ENCODE measurements at places on chromosomes 6 and 20. TPM values are rescaled to one million over a fixed set of nuclear protein-coding genes. Genes with fewer than 3 reads are reported as not detected.

DNA sequence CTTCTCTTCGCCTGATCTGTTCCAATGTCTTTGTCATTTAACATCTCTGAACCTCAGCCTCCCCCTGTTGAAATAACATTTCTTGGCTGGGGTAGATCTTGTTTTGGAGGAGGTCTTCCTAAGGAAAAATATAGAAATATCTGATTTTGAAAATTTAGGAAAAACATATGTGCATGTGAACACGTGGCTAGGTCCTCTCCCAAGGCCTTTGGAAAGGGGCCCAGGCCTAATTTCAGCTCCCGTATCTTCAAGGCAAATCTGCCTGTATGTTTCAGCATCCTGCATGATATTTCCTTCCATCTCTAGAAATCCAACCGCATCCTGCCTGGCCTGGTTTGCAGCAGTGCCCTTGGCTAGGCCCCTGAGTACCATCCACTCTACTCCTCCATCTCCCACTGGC lies 261.2 kb downstream of the PHACTR1 start:
- no peak for DNase-seq

- no peak for DNase-seq
Measured at GRCh38 chr6:106446287-106446885, 85.9 kb downstream of the CRYBG1 start.

- DNase-seq: no peak
Measured at GRCh38 chr6:30037182-30037788, 23.8 kb upstream of the POLR1H start.

Gene FAM83C
- total RNA-seq: not detected

DNA sequence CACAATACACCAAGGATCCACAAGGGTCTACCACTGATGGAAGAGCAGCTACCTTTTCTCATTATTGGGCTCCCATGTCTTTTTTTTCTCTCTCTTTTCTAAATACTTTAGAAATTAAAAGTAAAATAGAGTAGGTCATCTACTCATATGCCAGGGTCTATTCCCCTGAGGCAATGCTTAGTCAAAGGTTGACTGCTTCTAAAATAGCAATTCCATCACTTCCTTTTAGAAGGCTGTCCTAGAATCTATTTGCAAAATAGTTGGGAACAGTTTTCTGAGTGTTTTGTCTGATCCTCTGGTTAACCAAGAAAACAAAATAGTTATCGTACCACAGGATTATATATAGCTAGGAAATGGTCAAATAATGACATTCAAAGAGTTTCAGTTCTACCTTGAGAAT lies 174.1 kb downstream of the COL21A1 start:
- DNase-seq: no peak

DNA sequence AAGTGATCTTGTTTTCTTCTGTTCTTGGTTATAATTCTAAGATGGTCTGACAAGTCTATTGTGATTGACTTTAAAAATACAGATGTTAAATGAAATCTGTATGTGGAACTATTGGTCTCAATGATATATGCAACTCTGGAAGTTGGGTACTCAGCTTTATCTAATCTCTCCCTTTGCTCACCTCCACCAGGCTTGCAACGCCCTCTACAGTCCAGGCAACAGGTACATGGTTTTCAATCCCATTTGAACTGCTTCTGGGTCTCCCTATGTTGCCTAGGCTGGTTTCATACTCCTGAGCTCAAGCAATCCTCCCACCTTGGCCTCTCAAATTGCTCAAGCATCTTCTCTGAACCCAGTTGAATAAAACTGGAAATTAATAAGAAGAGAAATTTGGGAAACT lies 25.6 kb upstream of the HLA-DQB1 start:
- DNase-seq: peak; percentile 80

DNA sequence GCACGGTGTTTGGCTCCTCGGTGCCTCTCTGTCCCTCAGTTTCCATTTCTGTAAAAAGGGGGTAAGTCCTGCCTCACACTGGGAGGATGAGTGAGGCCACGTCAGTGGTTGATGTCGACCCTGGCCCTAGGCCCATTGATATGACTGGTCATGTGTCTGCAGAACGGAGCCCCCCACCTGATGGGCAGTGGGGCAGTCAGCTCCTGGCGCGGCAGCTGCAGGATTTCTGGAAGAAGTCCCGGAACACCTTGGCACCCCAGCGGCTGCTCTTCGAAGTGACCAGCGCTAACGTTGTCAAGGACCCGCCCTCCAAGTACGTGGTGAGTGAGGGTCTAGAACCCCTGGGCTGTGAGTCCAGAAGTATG lies 1.2 kb downstream of the SNX21 start:
- no peak for DNase-seq

DNA sequence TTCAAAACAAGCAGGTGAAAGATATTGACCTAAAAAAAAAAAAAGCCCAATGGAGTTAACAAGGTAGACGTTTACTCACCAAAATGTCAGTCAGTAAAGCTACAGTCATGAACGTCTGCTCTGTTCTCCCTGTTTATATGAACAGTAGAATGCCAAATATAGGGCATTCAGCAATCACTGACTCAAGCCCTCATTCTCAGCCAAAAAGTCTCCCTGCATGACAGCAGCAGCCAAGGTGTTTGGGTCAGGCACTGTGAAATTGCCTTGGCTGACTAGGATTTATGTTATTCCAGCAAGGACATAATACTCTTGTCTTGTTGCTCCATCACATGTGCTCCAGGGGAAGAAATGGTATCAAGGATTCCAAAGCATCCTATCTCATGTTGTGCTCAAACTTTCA lies 194.7 kb upstream of the RSPO3 start:
- no peak for DNase-seq

Gene FIG4
- total RNA-seq: 13.2 TPM

- DNase-seq: no peak
Measured at GRCh38 chr20:49624317-49624716, 56.4 kb upstream of the PTGIS start.

- DNase-seq: no peak
Measured at GRCh38 chr6:65350530-65350929, 356.5 kb downstream of the EYS start.

- no peak for DNase-seq
Measured at GRCh38 chr20:57552471-57552870, 8.4 kb upstream of the PCK1 start.

- no peak for DNase-seq
Measured at GRCh38 chr6:24060982-24061754, 64.8 kb upstream of the NRSN1 start.

GRCh38 chr6:155374681-155375080 lies 60.4 kb upstream of the TFB1M start:
- DNase-seq: no peak

DNA sequence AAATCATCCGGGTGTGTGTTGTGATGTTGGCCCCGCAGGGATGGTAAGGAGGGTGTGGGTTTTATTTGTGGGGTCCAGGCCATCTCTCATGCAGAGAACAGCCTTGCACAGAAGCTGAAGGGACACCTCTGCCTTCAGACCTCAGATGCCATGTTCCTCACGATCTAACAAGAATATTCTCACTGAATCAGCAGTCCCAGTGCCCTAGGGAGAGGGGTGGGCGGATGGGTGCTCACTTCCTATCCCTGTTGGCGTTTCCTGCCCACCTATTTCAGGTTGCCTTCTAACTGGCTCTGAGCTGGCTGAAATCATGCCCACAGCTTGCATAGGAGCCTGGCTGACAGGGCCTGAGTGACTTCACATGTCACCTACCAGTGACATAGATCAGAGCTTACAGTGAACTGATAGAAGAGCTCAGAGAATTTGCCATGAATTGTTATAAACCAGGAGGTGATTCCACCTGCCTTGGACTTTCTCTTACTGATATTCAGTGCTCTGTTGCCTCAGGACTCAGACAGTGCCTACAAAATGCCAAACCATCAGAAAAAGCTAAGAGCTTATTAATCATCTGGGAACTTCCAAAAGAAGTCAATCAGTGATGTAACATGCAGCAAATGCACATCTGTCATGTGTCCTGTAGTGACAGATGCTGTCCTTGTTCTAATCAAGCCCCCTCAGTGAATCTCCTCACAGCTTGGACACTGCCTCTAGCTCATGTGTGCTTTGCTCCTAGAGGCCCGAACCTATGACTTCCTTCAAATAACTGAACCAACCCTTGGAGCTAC lies 285.8 kb upstream of the PRND start:
- no peak for DNase-seq

- no peak for DNase-seq
Measured at GRCh38 chr6:110013386-110013785, 35.3 kb downstream of the GPR6 start.

Gene DEFB112
- not detected for total RNA-seq

- DNase-seq: no peak
Measured at GRCh38 chr20:49415005-49415667, 67.3 kb downstream of the KCNB1 start.

DNA sequence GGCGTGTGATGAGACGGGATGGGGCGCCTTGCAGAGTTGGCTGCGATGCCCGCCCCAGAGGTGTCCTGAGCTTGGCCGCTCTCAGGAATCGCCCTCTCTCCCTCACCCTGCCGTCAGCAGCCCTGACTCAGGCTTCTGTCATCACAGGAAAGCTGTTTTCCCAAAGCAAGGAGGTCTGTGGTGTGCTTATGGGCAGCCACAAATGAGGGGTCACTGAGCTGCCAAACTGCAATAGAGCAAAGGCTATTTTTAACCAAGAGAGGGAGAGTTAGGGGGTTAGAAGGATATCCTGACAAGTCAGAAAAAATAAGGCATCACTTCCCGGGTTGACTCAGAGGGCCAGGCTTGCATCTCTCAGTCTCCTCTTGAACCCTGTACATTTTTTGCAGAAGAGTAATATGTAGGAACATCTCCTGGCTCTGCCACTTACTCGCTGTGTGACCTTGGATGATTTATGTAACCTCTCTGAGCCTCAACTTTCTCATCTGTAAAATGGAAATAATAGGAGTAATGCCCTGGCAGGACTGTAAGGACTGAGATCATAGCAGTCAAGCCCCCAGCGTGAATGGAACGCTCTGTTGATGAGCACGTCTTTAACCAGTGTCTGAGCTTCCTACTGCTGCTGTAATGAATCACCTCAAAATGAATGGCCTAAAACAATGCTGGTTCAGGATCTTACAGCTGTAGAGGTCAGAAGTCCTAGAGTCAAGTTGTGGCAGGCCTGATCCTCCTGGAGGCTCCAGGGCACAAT lies 181.9 kb downstream of the NFATC2 start:
- DNase-seq: no peak

Gene TEAD3
- 0.90 TPM for total RNA-seq

DNA sequence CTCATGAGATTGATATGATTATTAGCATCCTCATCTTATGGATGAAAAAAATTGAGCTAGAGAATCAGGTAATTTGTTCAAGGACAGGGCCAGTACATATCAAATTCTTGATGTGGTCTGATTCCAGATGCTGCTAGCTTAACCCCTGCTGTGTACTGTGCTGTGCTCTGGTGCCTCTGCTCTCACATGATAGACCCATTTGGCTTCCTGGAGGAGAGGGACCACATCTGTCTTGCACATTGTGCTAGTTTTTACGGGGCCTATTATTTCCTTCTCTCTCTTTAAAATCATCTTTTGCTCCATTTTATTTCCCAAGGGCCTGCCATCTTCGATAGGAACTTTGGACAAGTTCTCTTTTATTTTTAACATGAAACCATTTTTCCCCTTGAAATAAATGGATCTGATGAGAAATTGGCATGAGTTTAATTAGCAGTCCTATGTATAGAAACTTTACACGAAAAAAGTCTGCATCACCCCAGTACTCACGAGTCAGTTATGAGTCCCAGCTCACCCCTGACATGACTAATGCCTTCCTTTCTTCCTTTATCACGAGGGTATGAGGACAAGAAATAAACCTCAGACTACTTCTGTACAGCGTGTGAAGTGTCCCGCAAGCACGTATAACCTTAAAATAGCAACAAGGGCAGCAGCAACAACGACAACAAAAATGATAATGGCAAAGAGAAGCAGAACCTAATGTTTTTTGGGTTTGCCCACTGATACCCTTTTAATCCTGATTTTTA lies 26.5 kb downstream of the CD109 start:
- DNase-seq: no peak

- DNase-seq: no peak
Measured at GRCh38 chr6:30258204-30258603, 45.0 kb upstream of the TRIM26 start.

- DNase-seq: no peak
Measured at GRCh38 chr20:57159945-57160610, 106.4 kb downstream of the BMP7 start.

DNA sequence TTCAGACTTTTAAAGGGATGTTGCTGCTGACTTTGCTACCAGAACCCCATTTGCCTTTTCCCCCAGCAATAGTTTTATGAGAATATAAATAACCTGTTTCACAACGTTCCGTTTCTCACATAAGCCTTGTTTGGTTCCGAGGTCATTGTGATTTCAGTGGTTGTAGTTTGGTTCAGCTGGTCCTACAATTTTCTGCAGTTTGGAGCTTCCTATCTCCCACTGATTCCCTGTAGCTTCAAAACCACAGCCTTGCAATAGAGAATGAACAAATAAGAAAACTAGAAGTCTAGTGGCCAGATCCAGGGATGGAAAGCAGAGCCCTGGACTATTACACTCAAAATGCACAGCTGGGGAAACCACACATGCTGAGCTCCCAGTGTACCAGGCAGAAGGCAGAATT lies 24.1 kb upstream of the SH3BGRL2 start:
- no peak for DNase-seq

DNA sequence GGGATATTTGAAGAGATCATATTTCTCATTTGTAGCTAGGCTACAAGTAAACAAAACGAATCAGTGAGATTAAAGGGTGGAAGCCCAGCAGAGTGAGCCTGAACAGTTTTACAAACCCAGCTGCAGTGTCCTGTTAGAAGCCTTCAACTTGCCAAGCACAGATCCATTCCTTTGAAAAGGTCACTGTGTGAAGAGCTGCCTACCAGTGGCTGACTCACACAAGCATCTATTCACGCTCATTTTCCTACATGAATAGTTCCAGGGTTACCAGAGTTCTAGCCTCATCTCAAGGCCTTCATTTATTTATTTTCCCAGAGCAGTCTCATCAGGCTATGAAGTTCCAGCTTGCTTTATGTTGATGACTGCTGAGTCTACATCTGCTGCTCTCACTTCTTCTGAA lies 25.7 kb upstream of the MLIP start:
- DNase-seq: no peak

GRCh38 chr6:131685266-131685780 lies 15.9 kb downstream of the OR2A4 start:
- DNase-seq: no peak

DNA sequence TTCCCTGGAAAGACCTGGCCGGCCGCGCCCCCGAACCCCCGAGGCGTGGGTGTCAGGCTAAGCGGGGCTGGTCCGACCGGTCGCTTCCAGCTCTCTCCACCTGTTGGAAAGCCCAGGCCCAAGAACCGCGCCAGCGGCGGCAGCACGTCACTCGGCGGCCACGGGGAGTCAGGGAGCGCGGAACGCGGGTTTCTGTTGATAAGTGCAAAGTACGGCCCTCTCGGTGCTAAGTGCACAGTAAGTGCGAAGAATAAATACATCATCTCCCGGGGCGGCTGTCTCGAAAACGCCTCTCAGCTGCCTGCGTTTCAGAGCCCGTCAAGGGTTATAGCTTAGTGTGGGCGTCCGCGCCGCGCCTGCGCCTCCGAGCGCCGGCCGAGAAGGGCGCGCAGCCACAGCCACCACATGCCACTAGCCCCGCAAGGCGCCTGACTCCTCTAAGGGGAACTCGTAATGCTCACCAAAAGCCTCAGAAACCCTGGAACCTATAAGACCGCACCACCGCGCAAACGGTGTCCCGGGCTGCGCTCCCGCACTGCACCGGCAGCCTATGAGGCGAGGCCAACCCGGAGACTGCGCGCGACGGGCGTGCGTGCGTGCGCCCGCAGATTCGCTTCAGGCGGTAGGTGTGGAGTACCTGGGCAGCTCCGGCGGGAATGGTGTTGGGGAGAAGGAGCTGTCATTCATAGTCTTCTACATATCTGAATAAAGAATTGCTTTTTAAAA lies 9.2 kb upstream of the TBX18 start:
- no peak for DNase-seq

Gene BFSP1
- 0.24 TPM for total RNA-seq

- no peak for DNase-seq
Measured at GRCh38 chr6:52910091-52910490, 593 bp upstream of the GSTA3 start.

Gene FARS2
- total RNA-seq: 24.5 TPM

Data from CD8-positive, alpha-beta memory T cell (primary cell).